ENCODE measurements at places on chromosomes 11 and 22. TPM values are rescaled to one million over a fixed set of nuclear protein-coding genes. Genes with fewer than 3 reads are reported as not detected.

PKDREJ gene
- not detected for total RNA-seq

DNA sequence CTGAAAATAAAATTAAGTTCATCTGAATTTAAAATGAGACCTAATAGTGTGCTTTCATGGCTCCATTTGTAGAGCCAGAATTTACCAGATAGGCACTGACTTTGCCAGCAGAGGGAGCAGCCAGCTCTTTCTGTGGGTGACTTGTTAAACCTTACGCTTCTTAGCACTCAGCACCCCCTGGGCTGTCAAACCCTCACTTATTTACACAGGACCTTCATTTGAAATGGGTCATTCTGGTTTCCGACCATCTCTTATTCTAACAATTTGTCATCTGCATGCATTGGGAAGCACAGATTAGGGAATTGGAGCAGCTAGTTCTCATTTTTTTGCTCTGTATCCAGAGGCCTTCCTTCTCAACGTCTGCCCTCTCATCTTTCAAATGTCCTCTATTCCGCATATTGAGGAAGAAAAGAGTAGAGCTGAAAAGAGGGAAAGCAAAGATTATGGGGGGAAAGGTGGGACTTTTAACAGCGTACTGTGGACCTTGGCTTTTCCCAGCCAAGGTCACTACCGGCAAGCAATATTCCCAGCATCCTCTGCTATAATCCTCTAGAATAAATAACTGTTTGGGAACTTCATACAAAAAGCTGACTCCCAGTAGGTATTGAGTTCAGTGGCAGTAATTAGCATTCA lies 3.1 kb downstream of the ASRGL1 start:
- DNase-seq = peak; percentile 76

DNA sequence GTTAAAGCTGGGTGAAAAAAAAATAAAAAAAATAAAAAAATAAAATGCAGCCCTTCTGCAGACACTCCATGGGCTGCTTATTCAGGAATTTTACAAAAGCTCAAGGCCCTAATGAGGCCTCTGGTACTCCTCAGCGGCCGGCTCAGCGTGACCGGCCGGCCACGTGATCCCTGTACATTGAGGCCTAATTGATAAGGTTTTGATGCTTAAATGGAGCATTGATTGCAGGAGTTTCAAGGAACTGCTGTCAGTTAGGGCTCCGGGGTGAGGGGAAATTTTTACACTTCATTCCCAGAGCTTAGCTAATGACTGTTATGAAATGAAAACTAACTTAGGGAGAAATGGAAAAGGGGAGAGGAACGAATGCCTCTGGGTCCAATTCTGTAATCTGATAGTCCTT lies 368.8 kb upstream of the KIRREL3 start:
- DNase-seq = no peak

DNA sequence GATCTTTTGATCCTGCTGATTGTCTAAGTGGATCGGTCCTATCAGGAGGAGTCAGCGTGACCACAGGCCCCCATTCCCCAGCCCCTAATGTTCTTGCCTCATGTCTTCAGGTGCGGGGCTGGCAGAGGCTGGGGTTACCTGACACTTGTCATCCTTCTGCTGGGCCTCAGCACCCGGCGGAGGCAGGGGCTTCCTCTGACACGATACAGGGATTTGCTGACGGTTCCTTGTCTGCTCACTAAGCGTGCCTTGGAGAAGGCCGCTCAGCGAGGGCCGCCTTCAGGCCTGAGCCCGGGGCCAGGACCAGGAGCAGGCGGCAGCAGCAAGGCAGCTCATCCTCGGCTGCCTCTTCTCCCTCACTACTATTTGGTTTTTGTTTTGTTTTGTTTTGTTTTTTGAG lies 45.7 kb upstream of the KCNQ1OT1 start:
- no peak for DNase-seq

SPDYC gene
- not detected for total RNA-seq

RAC2 gene
- 122 TPM for total RNA-seq

SCGB1D2 gene
- not detected for total RNA-seq

- DNase-seq = no peak
Measured at GRCh38 chr11:103892603-103893002, 143.8 kb upstream of the DDI1 start.

DNA sequence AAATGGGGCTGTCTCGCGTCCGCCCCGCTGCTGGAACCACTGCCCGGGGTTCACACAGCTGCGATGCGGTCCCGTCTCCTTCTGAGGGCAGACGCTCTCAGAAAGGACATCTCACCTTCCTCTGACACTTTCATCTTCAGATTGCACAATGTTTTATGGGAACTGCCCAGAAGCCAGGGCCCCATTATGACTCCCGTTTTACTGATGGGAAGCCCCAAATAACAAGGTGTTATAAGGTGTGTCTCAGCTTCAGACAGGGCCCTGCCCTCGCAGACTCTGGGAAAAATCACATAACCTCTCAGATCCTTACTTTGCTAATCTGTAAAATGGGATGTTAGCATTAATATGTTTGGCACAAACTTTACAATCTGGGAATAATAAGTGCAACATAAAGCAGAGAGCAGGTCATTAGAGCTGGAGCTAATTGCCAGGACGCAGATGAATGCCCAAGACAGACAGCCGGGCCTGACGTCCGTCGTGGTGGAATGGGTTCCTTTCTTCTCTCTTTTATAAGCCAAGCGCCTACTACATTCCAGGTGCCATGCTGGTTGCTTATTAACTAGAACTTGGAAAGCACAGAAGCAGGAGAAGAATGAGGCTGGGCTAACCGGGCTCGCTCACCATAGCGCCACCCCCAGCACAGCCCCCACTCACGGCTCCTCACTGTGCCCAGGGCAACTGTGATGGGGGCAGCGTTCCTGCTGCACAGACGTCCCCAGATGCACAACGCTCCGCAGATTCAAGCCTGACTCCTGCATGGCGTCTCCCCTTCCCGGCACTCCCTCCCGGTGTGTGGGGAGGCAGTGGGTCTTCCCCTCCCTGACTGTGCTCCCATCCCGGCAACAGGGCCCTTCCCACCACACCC lies 43.8 kb downstream of the TRMU start:
- DNase-seq = no peak

DNA sequence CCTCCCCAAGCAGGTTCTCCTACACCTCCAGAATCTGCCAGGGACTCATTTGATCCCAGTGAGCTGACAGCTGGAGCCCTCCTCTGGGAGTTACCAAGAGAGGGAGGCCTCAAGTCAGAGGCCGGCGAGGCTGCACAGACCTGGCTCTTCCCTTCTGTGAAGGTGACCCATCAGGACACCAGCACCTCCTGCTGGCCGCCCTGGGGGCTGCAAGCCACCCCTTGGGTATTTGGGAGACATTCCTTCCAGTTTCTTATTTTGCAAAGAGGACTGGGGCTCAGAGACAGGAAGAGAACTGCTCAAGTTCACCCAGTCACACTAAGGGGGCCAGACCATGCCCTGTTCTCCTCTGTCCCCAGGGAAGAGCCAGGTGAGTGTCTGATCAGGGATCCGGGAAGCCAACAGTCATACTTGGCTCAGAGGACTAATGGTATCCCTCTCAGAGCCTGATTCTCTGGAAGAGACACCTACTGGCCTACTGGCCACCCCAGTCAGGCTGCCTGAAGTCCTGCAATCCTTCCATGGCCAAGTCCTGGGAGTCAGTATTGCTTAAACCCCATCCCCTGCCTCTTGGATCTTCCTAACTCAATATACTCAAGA lies 40.5 kb upstream of the RIC3 start:
- no peak for DNase-seq

GRCh38 chr11:57094181-57094935 lies 87.4 kb upstream of the LRRC55 start:
- DNase-seq = no peak

GRCh38 chr11:47144541-47144940 lies 32.1 kb downstream of the ARFGAP2 start:
- DNase-seq = no peak

DNA sequence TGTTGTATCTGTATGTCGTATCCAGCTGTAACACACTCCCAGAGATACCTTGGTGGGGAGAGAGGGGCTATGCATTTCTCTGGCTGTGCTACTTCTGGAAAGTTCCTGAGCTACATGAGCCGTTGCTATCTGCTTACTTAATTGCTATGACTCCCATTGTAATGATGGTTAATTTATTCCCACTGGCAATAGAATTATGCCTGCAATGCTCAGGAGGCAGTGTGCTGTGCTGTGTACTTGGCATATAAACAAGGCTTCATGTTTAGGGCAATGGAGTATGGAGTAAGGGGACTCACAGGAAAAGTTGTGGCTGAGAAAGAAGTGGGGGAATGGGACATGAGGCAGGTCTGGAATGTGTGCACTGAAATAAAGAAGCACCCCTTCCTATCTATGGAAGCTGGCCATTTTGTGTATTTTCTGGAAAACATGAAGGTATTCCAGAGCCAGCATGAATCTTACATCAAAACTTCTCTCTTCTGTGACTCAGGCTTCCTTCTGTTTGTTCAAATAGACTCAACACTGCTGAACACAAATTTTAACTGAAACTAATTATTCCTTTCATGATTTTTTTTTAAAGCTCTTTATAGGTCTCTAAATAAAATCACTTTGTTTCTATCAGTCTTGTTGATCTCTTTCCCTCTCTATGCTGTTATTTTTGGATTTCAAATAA lies 40.6 kb downstream of the CD44 start:
- DNase-seq = no peak

PAMR1 gene
- total RNA-seq = not detected

HOATZ gene
- total RNA-seq = not detected

- DNase-seq = no peak
Measured at GRCh38 chr22:50483106-50483505, 1.8 kb downstream of the ADM2 start.

DNA sequence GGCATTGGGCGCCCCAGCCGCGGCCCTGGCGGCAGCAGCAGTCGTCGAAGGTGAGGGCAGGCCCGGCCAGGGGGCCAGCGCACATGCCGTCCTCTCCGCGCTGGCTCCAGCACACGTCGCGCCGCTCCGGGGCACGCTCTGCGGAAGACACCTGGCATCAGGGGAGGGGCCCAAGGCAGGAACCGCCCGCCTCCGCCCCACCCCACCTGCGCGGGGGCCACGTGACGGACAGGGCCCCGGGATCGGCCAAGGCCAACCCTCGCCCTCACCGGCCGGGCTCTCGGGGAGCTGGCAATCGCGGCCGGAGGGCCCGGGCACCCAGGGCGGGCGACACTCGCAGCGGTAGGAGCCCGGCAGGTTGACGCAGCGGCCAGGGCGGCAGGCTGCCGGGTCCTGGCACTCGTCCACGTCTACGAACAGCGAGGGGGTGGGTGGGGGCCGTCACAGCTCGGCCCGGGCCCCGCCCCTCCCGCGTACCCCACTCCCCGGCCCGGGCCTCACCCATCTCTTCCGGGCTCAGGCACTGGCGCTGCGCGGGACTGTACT lies 14.9 kb downstream of the SCYL1 start:
- DNase-seq = no peak

DNA sequence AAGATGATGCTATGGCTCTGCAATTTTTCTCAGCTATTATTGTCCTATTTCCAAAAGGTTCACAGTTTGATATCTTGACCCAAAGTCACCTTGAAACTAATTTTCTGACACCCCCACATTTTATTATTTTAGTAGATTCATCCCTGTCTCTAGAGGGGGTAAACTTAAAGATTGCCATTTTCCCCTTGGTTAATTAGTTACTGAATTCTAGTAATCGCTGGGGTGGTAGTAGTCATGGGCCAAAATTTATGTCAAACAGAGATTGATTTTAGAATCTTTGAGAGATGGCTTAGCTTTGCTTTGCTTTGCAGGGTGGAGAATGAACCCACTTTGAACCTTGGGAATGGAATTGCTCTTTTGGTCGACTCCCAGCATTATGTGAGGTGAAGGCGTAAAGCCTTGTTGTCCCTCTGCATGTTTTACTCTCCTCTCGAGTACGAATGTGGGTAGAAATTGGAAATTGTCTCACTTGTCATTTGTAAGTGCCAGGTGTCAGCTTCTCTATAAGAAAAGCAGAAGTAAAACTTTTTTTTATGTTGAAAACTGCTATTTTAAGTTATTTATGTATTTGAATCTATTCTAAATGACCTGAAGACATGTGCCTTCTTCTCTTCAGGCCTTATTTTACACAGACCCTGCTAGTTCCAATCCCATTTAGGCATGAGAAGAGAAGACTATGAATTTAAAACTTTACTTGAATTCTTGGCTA lies 42.4 kb upstream of the RCE1 start:
- DNase-seq = no peak

GRCh38 chr11:18056561-18057181 lies 10.6 kb upstream of the TPH1 start:
- no peak for DNase-seq

GAB2 gene
- total RNA-seq = 39.6 TPM

- DNase-seq = no peak
Measured at GRCh38 chr11:79860336-79860735, 419.5 kb upstream of the TENM4 start.

DNA sequence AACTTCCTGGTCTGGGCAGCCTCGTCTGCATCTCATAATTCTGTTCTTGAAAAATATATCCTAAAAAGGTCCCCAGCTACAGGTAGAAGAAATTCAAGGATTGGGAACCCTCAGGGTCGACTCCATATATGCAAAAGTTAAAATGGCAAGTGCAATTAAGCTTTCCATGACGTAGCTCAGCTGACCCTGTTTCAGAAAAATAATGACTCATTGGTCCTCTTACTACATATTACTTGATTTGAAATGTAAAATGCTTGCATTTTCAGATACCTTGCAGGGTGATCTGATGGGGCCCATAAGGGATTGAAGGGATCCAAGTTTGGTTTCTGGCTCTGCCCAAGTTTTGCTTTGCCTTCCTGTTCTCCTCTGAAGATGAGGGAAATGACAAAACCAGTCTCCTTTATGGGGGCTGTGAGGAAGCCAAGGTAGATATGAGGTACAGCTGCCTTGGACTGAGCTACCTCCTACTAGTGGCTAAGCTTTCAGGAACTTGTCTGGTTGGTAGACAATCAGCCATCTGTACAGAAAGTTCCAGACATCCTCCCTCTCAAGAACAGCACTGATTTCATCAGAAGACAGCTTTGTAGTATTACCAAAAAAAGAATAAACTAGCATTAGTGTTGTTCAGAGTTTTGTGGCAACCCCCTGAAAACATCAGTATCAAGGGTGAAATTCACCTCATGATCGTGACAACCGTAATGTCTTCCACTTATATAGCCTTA lies 177.3 kb downstream of the DBX1 start:
- DNase-seq = peak; percentile 44

DNA sequence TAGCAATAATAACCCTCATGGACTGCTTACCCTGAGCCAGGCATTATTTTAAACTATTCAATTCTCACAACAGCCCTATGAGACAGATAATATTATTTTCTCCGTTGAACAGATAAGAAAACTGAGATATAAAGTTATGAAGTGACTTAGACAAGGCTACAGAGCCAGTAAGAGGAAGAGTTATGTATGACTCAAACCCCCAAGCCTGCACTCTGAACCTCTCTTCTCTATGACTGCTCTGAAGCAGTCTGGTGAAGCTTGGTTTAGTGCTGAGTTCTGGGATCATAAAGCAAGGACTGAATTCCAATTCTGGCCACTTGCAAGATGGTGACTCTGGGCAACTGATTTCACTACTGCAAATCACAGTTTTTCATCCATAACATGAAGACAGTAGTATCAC lies 34.5 kb downstream of the TNKS1BP1 start:
- peak; percentile 36 for DNase-seq

DNA sequence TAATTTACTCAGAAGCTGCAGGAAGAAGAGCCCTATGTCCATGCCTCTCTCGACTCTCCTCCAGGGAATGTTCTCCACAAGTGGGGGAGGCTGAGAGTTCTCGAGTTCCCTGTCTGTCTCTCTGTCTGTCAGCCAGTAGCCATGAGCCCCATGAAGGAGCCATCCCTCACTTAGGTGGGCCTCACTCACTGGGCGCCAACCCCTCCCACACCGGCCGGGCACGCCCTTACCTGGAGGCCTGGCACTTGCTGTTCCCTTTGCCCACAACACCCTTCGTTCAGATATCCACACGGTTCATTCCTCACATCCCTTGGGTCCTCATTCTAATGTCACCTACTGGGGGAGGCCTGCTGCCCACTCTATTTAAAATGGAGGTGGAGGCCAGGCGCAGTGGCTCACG lies 14.2 kb upstream of the IL10RA start:
- no peak for DNase-seq
